NCI-H1417 treated with DMSO at 0.1 percent for 48 hours (cell line): ENCODE measurements at places on chromosomes 4 and X.

DNA sequence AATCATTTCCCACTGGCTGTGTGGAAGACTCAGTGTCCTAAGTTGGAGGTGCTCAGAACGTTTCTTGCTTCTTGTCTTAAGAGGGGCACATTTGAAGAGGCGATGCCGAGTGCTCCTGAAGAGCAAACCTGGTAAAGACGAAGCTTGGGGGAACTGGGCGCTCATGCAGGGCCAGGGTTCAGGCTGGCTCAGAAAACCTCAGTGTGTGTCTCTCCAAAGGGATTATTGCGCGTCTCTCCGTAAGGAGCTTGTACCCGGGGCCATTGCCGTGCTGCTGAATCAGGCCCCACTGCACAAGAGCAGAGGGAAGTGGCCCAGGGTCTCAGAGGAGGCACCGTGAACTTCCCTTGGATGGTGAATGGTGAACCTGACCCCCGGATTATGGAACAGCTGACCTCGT is 44.4 kb downstream of the PSAPL1 start:
- DNase-seq = no peak

DNA sequence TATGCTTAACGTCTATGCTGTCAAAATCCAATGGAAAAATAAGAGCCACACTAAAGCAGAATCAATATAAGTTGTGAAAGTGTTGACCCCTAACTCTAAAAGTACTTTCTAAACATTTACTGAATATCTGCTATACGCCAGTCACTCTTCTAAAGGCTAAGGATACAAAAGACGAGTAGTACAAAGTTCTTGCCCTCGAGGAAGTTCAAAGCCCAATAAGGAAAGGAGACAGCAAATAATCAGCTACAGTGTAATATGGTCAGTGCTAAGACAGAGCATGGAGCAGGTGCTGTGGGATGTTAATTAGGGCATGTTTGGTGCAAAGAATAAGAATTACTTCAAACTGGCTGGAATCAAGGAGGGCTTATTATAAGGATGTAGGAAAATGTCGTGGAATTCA is 31.6 kb upstream of the TMEM150C start:
- no peak for DNase-seq

DNA sequence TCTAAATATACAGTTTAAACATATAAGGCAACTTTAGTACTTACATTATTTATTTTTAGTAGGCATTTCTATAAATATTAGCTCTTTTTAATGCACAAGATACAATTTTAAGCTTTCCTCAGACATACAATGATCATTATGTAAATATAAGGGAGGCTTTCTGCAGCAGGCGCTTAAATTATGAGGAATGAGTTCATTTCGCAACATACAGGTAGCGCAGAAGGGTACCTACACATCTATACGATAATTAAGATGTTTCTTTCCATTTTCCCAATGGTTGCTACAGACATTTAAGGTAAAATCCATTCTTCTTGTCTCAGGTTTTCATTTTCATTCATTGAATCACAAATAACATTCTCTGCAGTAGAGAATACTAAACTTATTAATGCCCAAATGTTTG is 1.2 kb downstream of the AASDH start:
- no peak for DNase-seq

DNA sequence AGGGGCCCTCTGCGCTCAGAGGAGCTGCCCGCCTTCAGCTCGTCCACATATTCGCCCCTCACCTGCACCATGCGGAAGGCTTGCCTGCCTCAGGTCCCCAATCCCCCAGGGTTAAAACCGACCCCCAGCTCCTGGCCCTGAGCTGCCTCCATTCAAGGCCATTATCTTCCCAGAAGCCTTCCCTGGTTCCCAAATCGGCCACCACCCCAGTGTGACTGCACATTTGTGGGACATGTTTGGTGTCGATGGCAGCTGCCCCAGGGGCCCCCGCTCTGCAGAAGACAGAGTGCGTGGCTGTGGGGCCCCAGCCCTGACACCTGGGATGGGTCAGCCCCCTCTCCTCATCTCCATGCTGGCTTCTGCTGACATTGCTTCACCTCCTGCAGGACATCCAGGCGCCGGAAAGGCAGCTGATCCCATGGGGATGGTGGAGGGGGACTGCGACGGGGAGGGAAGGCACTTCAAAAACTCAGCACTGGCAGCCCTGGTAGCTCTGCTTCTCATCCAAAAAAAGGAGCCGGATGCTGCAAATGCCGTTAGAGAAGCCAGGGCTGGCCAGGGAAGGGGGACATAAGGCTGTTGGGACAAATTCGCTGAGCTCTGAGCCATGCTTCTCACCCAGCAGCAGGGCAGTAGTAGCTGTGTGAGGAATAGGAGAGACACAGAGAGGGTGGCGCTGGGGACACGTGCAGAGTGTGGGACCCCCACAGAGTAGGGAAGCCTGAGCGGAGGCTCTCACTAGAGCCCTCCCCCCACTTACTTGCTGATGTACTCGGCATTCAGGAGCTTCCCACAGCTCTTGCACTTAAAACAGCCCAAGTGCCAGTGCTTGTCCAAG is 78.5 kb downstream of the ABLIM2 start:
- no peak for DNase-seq

GRCh38 chr4:145186729-145187128 is 6.3 kb upstream of the OTUD4 start:
- no peak for DNase-seq

DNA sequence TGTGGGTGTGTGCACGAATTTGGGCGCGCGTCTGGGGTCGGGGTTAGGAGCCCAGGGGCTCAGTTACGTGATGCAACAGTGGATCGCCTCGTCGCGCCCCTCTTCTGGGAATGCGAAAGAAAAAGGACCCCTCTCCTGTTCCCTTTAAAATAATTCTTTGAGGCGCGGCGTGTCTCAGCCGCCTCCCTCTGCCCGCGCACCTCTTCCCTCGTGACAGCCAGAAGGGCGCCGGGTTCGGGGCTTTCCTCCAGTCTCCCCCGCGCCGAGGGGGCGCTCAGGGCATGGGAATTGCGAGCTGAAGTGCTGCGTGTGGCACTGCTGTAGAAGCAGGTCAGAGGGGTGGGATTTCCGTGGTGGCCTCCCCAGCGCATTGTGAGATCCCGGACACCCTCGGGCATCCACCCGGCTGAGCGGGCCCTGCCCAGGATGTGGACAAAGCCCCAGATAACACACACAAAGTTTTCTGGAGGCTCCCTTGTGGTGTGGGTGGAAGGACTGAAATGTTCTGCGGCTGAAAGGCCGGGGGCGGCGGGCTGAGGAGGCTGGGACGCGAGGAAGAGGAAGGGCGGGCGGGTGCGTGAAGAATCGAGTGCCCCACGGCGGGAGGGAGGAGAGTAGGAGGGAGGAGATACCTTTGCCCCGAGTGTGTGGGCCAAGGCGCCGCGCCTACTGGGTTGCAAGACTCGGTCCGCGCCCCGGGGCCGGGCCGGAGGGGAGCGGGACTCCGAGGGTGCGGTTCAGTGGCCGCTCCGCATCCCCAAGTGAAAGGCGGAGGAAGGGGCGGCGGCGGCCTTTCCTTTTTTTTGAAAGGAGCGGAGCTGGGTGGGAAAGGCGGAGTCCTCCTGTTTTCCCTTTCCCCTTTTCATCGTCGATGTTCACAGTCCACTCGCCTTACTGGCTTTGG is 752 bp downstream of the SEPTIN11 start:
- no peak for DNase-seq

DNA sequence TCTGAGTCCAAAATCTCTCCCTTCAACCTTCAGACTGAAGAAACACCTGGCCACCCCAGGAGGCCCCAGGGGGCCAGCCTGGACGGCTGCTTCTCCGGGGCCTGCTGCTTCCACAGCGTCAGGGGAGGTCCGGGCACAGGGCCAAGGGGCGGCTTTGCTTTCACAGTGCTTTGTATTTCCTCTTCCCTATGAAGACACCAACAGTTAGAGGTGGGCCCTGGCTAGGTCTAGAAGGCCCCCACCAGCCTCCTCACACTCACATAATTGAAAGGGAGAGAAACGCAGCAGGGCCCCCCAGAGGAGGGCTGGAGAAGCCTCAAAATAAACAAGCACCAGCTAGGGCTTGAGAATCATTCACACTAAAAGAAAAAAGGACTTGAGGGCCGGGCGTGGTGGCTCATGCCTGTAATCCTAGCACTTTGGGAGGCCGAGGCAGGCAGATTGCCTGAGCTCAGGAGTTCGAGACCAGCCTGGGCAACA is 17.8 kb downstream of the SCD5 start:
- DNase-seq = peak; percentile 75

DNA sequence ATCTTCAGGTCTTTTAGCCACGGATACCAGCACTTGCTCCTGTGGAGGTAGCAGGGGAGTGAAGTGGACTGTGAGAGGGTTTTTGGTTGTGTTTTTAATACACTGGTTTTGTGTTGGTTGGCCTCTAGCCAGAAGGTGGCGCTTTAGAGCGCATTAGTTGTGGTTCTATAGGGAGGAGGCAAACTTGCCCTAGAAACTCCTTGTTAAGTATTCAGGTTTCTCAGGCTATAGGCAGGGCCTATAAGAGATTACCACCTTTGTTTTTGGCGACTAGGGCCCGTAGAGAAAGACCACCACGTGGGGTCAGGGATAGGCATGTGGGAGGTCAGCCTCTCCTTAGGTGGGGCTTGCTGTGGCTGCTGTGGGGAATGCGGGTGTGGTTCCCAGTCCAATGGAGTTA is 221.6 kb upstream of the SPANXN4 start:
- no peak for DNase-seq

DNA sequence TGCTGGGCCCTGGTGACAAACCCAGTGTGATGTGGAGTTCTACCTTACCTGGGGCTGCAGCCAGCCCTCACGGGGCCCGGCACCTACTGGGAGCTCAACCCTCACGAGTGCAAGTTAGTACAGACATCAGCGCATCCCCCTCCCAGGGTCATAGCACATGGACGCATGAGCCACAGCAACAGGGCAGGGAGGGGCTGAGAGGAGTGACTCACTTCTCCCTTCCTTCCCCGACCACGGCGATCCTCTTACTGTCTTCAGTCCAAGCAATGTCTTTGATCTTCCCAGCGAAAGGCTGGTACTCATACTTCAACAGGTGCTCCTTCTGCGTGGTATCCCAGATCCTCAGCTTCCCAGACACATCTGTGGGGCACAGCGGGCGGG is 17.8 kb downstream of the WDR1 start:
- no peak for DNase-seq

DNA sequence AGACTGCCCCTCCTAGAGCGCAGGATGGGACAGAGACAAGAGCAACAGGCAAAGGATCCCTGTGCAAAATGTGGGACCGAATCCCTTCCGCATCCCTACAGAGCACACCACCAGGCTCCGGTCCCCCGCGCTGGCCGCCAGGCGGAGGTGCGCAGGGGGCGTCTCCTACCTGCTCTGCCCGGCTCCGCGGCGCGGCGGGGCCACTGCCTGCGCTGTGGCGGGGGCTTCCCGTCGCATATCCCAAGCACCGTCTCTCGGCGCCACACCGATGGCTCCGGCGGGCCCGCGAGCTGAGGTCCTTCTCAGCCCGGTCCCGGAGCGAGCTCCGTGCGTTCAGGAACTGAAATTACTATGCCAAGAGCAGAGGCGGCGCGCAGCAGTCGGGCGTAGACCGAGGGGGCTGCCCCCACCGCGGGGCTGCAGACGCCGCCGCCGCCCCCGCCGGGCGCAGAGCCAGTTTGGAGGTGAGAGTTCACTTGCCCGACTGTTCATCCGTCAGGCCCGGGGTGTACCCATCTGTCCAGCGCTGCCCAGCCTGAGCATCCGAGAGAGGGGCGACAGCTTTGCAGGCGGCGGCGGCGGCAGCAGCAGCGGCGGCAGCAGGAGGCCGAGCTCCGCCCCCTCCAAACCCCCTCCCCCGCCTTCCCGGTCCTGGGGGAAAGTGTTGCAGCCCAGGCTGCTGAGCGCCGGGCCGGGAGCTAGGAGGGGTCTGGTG is at the start of gene GPRIN3:
Gene GPRIN3 (minus strand): TSS at position 355 of the 715 bp plus-strand sequence. CDS start 57,690 bp downstream, outside the sequence.
- DNase-seq = no peak

DNA sequence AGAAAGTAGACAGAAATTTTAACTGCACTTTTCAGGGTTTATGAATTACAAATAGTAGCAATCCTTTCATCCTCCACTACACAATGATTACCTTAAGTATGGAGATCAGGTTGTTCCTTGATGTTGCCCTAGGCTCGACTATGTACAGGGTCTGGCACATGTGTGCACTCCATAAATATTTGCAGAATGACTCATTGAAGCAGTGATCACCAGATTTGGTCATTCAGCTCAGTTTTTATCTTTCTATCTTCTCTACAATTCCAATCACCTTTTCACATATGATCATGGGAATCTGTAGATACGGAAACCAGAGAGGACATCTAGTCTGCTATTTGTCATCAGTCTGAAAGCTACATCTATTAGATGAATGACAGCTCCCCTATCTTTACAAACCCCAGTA is 171.7 kb upstream of the HCCS start:
- no peak for DNase-seq

DNA sequence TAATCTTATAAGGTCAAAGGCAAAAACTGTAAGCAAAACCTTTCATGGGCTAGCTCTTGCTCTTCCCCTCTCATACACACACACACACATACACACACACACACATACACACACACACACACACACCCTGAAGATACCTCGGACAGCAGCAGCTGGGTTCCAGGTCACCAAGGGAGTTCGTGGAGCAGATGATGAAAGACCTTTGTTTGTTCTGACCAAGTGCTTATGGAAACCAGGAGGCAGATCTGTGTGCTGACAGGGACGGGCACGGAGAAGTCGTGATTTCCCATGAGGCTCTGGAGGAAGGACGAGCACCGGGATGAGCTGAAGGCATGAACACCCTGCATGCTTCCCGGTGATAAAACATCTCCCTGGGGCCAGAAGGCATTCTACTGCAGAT is 35.4 kb upstream of the CRMP1 start:
- DNase-seq = no peak

GRCh38 chr4:118270492-118270891 is 82.3 kb downstream of the PRSS12 start:
- peak; percentile 41 for DNase-seq

- no peak for DNase-seq
These were observed 3.3 kb downstream of the TMEM185A start for GRCh38 chrX:149628280-149628679.

DNA sequence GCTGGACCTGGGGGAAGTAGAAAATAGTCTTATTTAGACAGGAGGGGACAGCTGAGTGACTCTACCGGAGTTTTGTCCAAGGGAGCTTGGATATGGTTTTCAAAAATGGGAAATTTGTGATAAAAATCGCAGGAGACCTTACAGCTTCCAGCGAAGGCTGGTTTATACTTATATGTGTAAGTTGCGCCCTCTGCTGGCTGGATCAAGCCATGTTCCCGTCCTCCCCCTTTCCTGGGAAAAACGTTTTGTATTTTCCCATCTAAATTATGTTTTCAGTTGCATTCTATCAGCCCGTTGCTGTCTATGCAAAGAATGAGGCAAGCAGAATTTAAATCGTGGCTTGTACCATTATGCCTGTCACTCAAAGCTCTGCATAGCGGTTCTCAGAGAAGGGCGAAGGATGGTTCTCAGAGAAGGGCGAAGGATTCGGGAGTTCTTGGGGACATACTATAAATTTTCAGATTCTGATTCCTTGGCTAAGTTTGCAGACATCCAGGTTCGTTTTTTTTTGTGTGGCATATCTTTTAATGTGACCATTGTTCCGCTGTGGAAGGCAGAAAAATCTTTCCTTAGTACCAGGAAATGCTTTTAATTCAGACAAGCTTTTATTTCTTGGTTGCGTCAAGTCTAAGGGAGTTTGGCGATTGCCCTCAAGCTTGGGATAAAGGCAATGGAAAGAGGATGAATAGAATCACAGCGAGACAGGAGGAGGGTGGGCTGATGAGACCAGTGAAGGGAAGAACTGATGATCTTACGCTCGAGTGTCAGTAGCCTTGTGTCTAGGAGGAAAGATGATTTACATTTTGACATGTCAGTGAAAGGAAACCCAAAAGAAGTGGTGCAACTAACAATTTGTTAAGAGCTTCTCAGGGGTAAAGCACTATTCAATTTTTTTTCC is 128.5 kb upstream of the ARX start:
- peak; percentile 22 for DNase-seq

- DNase-seq = no peak
These were observed 4.3 kb downstream of the STIM2 start for GRCh38 chr4:26864899-26865298.
